Mucosa of descending colon (tissue), 3 donors: ENCODE measurements at places on chromosomes 5 and 9. TPM values are rescaled to one million over a fixed set of nuclear protein-coding genes. Genes with fewer than 3 reads are reported as not detected.

The LHX3 gene
- total RNA-seq = not detected

The CDC20B gene
- not detected for total RNA-seq

The HTR1A gene
- not detected for total RNA-seq

The KCNT1 gene
- 0.60 TPM for total RNA-seq

The MLANA gene
- total RNA-seq = not detected

The FRMPD1 gene
- total RNA-seq = 0.09 TPM

The BASP1 gene
- 3.6 TPM for total RNA-seq

The SMIM33 gene
- total RNA-seq = 1.8 TPM

The SOX30 gene
- 0.22 TPM for total RNA-seq

The ANKRD18A gene
- 15.9 TPM for total RNA-seq

The PCDHGA5 gene
- 4.2 TPM for total RNA-seq

The SLC36A3 gene
- not detected for total RNA-seq

The IFNA2 gene
- total RNA-seq = not detected

The PRXL2C gene
- 8.8 TPM for total RNA-seq

The ORM1 gene
- total RNA-seq = 2.8 TPM

The ZNF883 gene
- total RNA-seq = 1.1 TPM

The SPAAR gene
- 2.9 TPM for total RNA-seq

DNA sequence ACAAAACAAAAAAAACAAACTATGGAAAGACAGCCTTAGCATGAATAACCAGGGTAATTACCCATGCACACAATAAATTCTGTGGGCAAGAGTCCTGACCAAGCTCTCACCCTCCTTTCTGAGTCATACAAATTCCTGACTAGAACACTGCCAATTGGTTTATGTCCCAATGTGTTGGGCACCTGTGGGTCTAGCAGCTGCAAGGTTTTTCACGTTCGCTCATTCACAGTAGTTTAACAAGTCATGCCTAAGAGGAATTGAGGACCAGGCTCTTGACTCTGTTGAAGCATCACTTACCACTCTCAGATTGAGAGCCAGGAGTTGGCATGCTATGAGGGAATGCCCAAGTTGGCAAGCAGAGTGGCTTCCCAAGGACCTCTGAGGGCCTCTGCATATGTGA lies 205.5 kb upstream of the SLC24A2 start:
- DNase-seq = no peak

GRCh38 chr9:96461336-96461735 lies 11.4 kb downstream of the HABP4 start:
- no peak for DNase-seq

GRCh38 chr5:66209794-66210193 lies 65.7 kb downstream of the SREK1 start:
- DNase-seq = no peak

- no peak for DNase-seq
These were observed 94.2 kb upstream of the PRRC1 start for GRCh38 chr5:127423173-127423798.

DNA sequence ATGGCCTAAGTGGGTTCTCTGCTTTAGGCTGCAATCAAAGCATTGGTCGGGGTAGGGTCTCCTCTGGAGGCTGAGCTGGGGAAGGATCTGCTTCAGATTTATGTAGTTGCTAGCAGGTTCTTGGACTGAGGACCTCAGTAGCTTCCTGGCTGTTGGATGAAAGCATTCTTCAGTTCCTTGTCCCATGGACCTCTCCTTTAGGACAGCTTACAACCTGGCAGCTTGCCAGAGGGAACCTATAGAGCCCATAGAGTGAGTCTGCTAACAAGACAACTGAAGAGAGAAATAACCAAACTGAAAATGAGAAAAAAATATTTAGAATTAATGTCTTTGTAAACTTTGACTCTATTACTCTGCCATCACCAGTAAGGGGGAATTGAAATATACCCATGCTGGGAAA lies 12.4 kb downstream of the MRPS30 start:
- DNase-seq = no peak

GRCh38 chr9:28320616-28321015 lies 747.3 kb upstream of the C9orf72 start:
- DNase-seq = no peak

DNA sequence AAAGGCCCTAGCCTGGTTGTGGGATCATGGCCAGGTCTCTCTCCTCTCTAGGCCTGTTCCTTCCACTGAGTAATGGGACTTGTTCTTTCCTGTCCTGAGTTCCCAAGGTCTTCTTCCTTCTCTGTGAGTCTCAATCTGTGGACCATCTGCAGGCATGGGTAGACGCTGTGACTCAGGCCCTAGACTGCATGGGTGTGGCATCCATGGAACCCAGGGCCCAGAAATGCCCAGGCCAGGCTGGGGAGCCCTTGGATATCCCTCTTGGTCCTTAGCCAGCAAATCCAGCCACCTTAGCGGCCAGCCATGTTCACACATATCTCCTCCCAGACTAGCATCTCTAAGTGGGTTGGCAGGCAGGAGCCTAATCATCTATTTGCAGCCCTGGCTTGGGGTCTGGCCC lies 2.3 kb upstream of the ACSL6 start:
- peak; percentile 9 for DNase-seq

DNA sequence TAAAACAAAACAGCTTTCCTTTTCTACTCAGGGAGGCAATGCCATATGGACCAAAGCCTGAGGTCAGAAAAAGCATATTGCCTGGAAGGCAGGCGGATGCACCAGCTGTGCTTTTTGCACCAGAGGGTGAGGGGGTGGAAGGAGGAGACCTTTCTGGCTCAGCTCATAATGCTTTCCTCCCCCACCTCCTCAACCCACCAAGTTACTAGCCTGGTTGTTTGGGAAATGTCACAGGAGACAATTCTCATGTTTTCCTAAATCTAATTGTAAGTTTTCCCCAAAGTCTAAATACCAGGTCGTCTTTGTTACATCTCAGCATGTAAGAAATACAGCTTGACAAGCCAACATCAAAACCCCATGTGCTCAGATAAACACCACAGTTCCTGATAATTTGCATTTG lies 72.6 kb upstream of the DMRTA1 start:
- DNase-seq = no peak

- no peak for DNase-seq
These were observed 120.9 kb downstream of the CDC42SE2 start for GRCh38 chr5:131384616-131385214.

DNA sequence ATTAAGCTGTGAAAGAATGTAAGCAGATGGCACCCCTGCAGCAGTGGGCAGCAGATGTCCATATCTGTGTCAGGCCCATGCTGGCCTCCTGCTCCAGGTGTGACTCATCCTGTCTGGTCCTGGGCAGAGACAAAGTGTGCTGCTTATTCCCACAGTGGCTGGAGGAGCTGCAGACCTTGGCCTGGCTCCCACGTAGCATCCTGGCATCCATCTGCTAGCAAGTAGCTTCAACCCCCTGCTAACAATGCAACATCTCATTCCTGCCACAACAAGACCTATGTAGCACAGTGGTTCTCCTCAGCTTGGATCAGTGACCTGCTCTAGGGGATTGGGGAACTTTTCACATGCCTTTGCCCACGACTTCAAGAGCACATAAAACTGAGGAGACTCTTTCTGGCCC lies 126.4 kb upstream of the SLC12A2 start:
- peak; percentile 32 for DNase-seq

GRCh38 chr9:94657021-94657725 lies 17.9 kb upstream of the FBP1 start:
- no peak for DNase-seq

- DNase-seq = peak; percentile 77
These were observed 97.1 kb downstream of the UNC13B start for GRCh38 chr9:35258660-35259474.

- DNase-seq = no peak
These were observed 12.1 kb downstream of the SEMA5A start for GRCh38 chr5:9533562-9534364.

DNA sequence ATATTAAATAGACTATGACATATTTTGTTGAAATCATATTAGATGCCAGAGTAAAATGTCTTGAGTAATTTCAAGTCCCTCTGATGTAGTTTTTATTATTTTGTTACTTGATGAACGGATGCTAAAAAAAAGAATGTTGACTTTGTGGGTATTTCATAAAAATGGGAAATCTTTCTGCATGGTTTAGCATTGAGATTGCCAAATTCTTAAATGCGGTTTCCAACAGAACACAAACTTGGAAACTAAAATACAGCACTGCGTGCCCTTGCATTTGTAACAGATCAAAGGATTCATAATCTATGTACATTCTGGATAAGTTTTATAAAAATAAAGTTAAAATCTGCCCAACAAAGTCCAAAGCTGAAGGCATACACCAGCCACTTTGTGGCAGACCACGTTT lies 425.5 kb upstream of the DAB2 start:
- no peak for DNase-seq

DNA sequence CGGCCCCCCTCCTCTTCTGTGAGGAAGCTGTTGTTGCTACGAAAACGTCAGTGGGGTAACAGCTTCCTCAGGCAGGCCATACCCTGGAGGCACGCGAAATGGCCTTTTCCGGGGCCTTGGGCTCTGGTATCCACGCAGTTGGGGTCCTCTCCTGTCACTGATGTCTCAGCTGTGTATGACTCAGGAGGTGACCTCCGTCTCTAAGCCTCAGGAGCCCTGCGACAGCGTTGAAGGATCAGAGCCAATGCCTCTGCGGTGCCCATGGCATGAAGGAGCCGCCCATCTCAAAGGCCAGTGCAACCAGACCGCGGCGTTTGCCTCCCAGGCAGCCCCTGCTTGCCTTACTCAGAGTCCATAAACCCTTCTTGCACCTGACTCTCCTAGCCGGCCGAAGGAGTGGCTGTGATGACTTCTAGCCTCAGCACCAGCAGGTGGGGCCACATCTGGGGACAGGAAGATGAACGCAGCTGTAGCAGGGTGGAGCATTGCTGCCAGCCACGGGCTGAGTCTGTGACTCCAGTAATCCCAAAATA lies 1.0 kb upstream of the MXD3 start:
- peak; percentile 79 for DNase-seq

DNA sequence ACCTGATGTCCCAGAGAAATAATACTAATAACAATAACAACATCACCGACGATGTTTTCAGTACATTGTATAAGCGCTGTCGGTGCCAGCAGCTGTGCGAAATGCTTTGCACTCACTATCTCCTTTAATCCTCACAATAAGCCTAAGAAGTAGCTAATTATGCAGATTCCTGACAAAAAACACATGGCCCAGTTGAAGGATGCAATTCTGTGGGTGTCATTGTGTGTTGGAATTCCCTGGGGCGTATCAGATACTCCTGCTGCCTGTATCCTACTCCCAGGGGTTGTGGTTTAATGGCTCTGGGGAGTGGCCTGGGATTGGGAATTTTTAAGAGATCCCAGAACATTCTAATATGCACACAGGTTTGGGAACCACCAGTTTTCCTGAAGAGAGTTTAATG lies 154.0 kb downstream of the RGS3 start:
- DNase-seq = no peak

GRCh38 chr5:102411-103043 lies 10.6 kb downstream of the PLEKHG4B start:
- no peak for DNase-seq

GRCh38 chr5:180046656-180047055 lies 24.9 kb downstream of the RNF130 start:
- DNase-seq = no peak

- no peak for DNase-seq
These were observed 144.4 kb downstream of the NSG2 start for GRCh38 chr5:174189654-174190541.

DNA sequence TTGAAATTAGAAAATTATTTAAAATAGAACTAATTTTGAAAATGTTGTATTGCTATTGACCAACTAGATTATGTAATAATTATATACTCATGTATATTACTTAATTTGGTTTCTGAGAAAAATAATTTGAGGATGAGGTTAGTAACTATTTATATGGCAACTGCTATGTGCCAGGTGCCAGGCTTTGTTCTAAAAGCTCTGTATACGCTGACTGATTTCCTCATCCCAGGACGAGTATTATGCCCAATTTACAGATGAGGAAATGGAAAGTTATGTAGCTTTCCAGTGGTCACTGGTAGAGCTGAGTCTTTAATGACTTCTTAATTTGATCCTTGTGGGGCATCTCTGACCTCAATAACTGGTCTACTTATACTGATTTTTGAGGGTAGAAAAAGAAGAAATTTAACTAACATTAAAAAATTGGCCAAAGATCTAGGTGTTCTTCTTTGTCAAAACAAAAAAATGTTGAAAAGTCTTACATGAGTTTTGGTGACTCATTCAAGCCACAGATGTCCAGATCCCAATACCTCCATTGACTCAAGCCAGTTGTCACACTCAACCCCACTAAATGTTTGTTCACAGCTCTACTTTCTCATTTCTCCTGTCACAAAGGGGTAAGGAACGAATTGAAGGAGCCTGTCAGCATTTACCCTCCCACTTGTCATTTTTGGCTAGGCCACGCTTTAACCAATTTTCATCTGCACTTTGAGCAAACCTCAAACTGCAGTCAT lies 228.1 kb upstream of the MEF2C start:
- DNase-seq = no peak

DNA sequence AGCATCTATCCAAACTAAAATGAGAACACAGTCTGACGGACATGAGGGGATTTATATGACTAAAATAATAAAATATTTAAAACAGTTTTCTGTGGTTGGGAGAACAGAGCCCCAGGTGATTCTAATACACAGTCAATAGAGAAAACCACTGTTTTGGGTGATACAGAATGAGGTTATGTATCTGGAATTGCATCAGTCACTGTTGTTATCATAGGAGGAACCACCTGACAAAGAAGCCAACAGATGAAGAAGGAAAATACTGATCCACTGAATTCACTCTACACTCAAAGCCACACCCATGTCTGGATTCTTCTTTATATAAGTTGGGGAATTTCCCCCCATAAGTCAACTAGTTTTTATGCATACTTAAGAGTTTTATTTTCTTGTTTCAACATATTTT lies 799.0 kb downstream of the TLR4 start:
- no peak for DNase-seq

DNA sequence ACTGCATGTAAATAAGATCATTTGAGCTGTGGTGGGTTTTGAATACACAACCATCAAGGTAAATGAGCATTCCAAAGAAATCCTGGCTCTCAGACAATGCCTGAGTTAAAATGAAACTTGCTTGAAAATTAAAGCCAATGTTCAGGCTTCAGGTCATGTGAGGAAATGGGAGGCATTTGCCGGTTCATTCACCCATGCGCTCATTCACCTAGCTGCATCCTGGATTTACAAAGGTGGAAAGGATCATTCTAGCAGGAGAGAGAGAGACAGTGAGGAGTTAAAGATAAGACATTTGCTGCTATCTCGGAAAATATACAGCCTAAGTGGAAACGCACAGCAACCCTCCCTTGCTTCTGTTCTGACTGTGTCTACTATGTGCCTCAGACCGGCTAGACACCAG lies 143.8 kb upstream of the KLF4 start:
- no peak for DNase-seq

DNA sequence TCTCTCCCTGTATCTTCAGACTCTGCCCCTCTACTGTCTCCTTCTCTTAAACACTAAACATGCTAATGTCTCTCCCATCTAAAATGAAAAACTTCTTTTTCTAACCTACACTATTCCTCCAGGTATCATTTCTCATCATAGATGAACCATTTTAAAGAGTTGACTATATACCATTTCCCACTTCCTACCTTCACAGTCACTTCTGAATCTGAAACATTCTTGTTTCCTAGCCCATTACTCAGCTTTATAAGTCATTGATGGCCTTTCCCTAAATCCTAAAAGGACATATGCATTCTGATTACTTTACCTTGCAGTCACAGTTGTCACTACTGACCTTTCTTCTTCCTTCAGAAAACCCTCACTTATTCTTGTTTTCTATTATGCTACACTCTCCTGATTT lies 118.2 kb downstream of the SSBP2 start:
- no peak for DNase-seq
